Ascending aorta (tissue), 2 donors: ENCODE measurements at places on chromosomes 4 and X.

- DNase-seq, result no peak
Measured at GRCh38 chrX:100747090-100747489, 15.2 kb upstream of the SYTL4 start.

- DNase-seq, result no peak
Measured at GRCh38 chr4:1459081-1459721, 53.0 kb upstream of the NKX1-1 start.

- DNase-seq, result no peak
Measured at GRCh38 chr4:140662082-140662869, 93.5 kb upstream of the UCP1 start.

DNA sequence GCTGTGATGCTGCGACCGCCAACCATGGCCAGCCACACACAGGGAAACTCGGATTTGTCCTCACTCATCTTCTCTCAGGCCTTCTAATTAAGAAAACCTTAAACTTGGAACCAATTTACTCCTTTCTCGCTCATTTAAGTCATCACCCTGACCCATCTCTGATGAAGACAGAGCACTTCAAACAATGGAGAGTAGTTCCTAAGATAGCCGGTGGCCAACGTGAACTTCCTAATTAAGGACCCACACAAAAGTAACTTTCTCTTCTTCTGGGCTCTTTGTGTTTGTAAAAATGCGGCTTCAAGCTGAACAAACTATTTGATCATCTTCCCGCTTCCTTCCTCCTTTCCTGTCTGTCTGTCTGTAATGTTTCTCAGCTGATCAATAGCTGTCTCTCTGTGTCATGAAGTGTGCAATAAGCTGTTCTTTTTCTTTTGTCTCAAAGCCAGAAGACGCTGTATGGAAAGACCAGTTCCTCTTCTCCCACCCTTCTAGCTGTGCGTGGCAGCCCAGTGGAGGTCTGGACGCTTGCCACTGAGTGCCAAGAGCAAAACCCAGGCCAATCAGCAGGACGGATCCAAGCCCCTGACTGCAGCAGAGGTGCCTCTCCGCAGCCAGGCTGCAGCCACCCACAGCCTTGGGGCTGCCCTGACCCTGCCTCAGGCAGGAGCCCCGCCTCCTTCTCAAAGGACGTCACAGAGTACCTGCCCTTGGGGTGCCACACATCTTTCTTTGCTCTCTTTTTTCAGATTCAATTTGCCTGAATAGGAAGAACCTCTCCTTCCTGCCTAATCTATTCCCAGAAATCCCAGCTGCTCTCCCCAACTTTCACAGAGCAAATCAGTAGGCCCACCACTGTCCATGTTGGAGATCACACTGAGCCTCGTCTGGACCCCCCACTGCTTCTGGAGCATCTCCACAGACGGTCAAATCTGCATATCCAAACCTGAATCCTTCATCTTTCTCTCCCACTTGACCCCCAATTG, 59.3 kb downstream of the MAML3 start:
- peak; percentile 64 for DNase-seq

DNA sequence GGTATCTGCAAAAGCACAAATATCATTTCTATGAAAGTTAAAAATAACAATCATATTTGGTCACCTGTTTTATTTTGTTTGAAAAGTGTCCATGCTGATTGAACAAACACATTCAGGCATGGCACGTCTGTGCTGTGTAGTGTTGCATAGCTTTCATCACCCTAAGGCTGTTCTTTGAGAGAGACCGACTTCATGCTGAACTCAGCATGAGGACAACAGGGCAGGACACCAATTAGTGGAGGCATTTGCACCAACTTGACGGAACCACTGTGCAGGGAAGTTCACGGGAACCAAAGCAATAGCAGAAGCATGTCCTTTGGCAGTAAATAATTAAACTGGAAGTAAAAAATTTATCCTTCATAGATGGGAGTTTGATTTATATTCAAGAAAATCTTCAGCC, 158.4 kb upstream of the SLC7A11 start:
- DNase-seq, result no peak

DNA sequence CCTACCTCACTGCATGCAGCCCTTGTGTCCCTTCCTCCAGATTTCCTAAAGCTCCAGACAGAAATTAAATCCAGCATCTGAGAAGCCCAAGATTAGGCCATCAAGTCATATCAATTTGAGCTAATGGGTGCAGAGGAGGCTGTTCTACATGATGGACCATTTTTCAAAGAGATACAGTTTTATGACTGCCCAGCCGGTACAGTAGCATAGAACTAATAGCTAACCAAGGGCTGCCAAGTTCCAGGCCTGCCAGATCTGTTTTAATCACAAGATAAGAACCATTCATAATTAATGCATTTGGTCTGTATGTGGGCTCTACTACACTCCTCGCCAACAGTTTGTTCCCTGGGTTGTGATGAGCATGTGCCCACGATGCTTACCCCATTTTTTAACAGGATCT, 73.9 kb upstream of the PLAC1 start:
- DNase-seq, result no peak
